ENCODE measurements at places on chromosomes 16 and 17.

GRCh38 chr17:70608193-70608592 is 438.9 kb downstream of the KCNJ2 start:
- DNase-seq = no peak

GRCh38 chr17:10803830-10804475 is at the start of gene TMEM238L:
TSS of gene TMEM238L (minus strand) at chr17:10804099. CDS start at chr17:10803963, 136 bp downstream.
- no peak for DNase-seq

GRCh38 chr16:8258523-8258922 is 331.8 kb downstream of the TMEM114 start:
- no peak for DNase-seq

GRCh38 chr16:55944377-55944802 is 69.2 kb upstream of the CES5A start:
- peak; percentile 56 for DNase-seq

- no peak for DNase-seq
These were observed 34.0 kb downstream of the UBE2G1 start for GRCh38 chr17:4332296-4332970.
